A549 treated with RU486 at 1 μM for 4 hours (cell line): ENCODE measurements at places on chromosomes 12 and 14. TPM values are rescaled to one million over a fixed set of nuclear protein-coding genes. Genes with fewer than 3 reads are reported as not detected.

Gene RFLNA
- 0.06 to 0.08 TPM in 2 of 5 replicates, not detected in the others for total RNA-seq

Gene RTN1
- total RNA-seq = 0.06 TPM in 1 of 5 replicates, not detected in the others

Gene TMTC1
- total RNA-seq = 0.01 to 0.18 TPM (median 0.09 TPM) in 5 replicates

Gene NFATC4
- total RNA-seq = 0.29 to 0.67 TPM (median 0.47 TPM) in 4 of 5 replicates, not detected in the other

Gene ALG10B
- 1.3 to 6.2 TPM (median 4.8 TPM) in 5 replicates for total RNA-seq

Gene PABPN1
- total RNA-seq = 133 to 164 TPM (median 158 TPM) in 5 replicates
